ENCODE measurements at places on chromosomes 2 and 18.

- no peak overlapping the region for H3K4me3 ChIP-seq
- H3K27me3 ChIP-seq: no peaks in the 10 kb centered on the region
- no peak for DNase-seq
- H3K27ac ChIP-seq: no peak overlapping the region
- H3K36me3 ChIP-seq: 0 out of 2 replicates have a peak, but pooled peaks cover 2% of the 10 kb centered on the region
Observed at GRCh38 chr2:43462866-43463641, 132.8 kb downstream of the THADA start.

GRCh38 chr2:175861958-175862357 lies 140.1 kb downstream of the LNPK start:
- H3K27ac ChIP-seq: no peak overlapping the region
- no peak overlapping the region for H3K4me3 ChIP-seq
- DNase-seq: no peak
- no peaks in the 10 kb centered on the region for H3K4me1 ChIP-seq
- no peaks in the 10 kb centered on the region for H3K27me3 ChIP-seq
- no peaks in the 10 kb centered on the region for H3K36me3 ChIP-seq

GRCh38 chr2:1162768-1163584 lies 212.3 kb downstream of the SNTG2 start:
- no peak overlapping the region for H3K27ac ChIP-seq
- no peak for DNase-seq
- 0 out of 2 replicates have a peak, but pooled peaks cover 4% of the 10 kb centered on the region for H3K36me3 ChIP-seq
- no peaks in the 10 kb centered on the region for H3K4me1 ChIP-seq

DNA sequence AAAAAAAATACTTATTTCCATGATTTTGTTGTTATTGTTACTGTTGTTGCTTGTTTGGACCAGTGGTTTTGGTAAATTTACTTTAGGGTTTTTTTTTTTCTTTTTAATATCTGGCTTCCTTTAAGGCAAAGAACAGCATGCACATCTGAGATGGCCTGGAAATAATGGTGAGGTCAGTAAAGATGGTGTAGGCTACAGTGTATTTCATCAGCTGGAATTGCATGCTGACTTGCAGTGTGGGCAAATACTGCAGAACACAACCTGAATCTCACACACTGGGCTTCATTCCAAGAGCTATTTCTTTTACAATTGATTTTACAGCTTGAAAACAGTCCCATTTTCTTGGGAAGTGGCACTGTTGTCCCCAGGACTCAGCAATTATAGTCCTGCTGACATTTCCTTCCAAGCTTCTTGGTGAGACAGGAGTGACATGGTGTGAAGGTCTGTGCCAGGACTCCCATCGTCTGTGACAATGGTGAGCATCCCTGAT lies 376.1 kb upstream of the SOX11 start:
- DNase-seq: no peak
- H3K36me3 ChIP-seq: no peaks in the 10 kb centered on the region
- no peak overlapping the region for H3K4me3 ChIP-seq
- no peaks in the 10 kb centered on the region for H3K4me1 ChIP-seq
- no peaks in the 10 kb centered on the region for H3K27me3 ChIP-seq

- no peaks in the 10 kb centered on the region for H3K27me3 ChIP-seq
- no peak for DNase-seq
- H3K4me1 ChIP-seq: no peaks in the 10 kb centered on the region
- H3K27ac ChIP-seq: no peak overlapping the region
Observed at GRCh38 chr2:230947908-230948365, 22.9 kb upstream of the GPR55 start.

DNA sequence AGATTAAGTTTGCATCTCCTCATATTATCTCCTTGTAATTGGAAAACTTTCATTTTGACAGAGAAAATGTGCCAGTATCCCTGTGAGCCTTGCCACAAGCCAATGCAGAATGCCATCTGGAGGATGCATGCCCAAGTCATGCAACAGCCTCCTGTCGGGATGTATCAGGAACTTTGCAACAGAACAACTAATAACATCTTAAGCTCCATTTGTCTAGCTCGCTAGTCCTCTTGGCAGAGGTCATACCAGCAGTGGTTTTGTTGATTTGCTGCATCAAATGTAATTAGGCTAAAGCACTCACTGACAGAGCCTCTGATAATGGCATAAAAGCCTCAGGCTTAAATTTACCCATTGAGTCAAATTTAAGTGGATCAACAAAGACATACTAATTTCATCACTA lies 125.8 kb downstream of the UBE2E3 start:
- no peak overlapping the region for H3K4me3 ChIP-seq
- H3K36me3 ChIP-seq: no peaks in the 10 kb centered on the region
- no peaks in the 10 kb centered on the region for H3K27me3 ChIP-seq
- DNase-seq: no peak
- H3K27ac ChIP-seq: no peak overlapping the region

GRCh38 chr2:100733391-100734187 lies 86.3 kb upstream of the NPAS2 start:
- DNase-seq: no peak
- H3K4me3 ChIP-seq: no peak overlapping the region
- H3K27me3 ChIP-seq: no peaks in the 10 kb centered on the region
- no peaks in the 10 kb centered on the region for H3K36me3 ChIP-seq
- H3K27ac ChIP-seq: no peak overlapping the region
- peaks cover 3% of the 10 kb centered on the region for H3K4me1 ChIP-seq

DNA sequence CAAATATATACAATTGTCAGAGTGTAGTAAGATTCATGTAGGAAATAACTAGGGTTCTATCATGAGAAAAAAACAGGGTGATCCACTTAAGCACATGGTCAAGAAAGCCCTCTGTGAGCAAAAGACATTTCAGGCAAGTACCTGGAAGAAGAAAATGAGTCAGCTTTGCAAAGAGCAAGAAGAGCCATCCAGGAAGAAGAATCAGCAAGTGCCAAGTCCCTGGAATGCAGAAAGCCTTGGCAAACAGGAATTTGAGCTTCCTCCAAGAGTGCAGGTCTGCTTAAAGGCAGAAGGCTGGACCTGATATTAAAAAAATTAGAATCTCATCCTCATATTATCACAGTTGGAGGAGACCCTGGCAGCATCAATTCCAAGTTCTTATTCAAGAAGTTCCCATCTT lies 188.5 kb upstream of the CELF4 start:
- H3K27ac ChIP-seq: no peak overlapping the region
- no peak for DNase-seq
- no peak overlapping the region for H3K4me3 ChIP-seq

DNA sequence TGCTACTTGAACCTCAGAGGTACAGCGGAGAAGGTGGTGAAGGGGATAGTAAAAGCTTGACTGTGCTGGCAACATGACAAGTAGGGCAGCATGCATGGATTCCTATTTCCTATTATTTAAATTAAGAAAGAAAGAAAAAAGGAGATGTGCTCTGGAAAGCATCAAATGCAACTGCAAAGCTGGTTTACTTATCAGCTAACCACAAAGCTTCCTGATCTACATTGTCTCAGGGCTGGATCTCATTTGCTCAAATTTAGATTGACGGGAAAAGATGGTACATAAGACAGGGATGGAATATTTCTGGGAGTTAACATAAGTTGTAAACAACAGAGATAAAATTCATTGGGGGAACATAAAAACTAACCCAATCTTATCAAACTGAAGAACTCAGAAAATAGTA lies 178.0 kb downstream of the RIT2 start:
- H3K27ac ChIP-seq: no peak overlapping the region
- no peaks in the 10 kb centered on the region for H3K36me3 ChIP-seq
- DNase-seq: no peak
- no peaks in the 10 kb centered on the region for H3K4me1 ChIP-seq

DNA sequence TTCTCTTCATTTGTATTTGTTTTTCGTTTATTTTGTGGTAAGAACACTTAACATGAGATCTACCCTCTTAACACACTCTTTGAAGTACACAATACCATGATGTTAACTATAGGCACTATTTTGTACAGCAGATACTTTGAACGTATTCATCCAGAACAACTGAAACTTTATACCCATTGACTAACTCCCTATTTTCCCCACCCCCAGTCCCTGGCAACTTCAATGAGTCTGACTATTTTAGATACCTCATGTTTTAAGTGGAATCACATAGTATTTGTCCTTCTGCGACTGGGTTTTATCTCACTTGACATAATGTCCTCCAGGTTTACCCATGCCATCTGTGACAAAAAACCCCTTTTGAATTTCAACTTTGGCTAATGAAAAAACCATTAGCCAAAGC lies 356.3 kb upstream of the CDH20 start:
- DNase-seq: no peak
- H3K27me3 ChIP-seq: no peaks in the 10 kb centered on the region
- H3K4me1 ChIP-seq: no peaks in the 10 kb centered on the region
- H3K4me3 ChIP-seq: no peak overlapping the region
- no peaks in the 10 kb centered on the region for H3K36me3 ChIP-seq

DNA sequence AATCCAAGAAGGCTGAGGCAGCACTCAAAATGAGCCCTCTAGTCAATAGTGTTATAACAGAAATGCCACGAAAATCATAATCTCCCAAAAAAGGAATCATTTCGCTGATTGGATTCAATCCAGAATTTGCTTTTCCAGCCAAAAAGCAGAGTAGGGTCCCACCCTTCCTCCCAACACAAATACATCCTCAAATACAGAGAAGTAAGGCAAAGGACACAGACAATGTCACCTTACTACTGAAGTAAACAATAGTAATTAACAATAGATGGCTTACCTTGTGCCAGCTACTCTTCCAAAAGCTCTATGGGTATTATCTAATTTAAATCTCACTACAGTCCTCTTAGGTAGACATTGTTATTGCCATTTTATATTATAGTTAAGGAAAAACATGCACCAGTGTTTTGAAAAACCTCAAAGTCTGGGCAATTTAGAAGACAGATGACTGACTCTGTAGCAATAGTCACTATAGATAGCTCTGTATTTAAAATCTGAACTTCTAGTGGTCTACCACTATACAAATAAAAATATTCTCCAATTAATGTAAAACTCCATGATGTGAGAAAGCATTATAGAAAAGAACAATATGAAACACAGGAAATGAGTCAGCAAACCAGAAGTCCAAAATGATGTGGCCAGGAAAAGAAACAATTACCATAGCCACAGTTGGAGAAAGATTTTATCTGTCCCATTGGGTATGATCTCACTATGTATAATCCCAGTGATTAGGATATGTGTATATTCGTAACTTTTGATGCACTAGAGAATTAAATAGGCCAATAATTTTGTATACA lies 305.0 kb upstream of the ERBB4 start:
- no peak overlapping the region for H3K4me3 ChIP-seq
- no peak overlapping the region for H3K27ac ChIP-seq
- no peaks in the 10 kb centered on the region for H3K27me3 ChIP-seq
- H3K4me1 ChIP-seq: no peaks in the 10 kb centered on the region

- H3K27ac ChIP-seq: no peak overlapping the region
- H3K4me3 ChIP-seq: no peak overlapping the region
- H3K27me3 ChIP-seq: no peaks in the 10 kb centered on the region
- H3K4me1 ChIP-seq: peaks cover 2% of the 10 kb centered on the region
- no peak for DNase-seq
Observed at GRCh38 chr2:33476793-33477190, 343 bp downstream of the RASGRP3 start.

DNA sequence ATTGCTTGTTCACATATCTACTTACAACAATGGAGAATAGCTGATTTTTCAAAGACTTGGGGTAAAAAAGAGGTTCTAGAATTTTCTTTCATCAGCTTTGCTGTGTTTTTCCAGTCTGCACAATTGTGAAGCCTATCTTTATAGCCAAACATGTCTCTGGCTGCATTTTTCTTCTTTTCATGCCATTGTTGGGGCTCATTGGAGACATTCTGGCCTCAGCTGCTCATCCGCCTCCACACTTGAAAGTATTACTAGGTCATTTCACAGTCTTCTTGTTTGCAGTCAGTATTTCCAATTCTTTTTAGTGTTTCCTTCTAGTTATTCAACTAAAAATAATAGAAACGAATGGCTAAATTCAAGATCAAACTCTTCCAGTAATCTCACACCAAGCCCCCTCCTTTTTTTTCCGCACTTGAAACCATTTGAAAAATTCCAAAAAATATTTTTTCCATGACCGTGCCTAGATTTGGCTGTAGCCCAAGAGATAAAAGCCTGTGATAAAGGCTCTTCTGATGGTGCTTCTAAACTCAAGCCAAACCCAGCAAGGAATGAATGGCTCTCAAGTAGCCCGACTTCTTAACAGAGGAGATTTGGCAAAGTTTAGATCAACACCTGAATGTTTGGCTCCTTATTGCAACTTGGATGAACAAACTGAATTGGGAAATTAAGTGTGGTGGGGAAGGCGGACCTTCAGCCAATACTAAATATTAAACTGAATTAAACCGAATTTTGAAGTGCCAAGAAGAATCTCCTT lies 103.4 kb downstream of the NRP2 start:
- DNase-seq: no peak
- H3K36me3 ChIP-seq: no peaks in the 10 kb centered on the region
- H3K27me3 ChIP-seq: no peaks in the 10 kb centered on the region
- H3K4me1 ChIP-seq: no peaks in the 10 kb centered on the region
- no peak overlapping the region for H3K27ac ChIP-seq

- peaks cover 9% of the 10 kb centered on the region for H3K4me1 ChIP-seq
- no peaks in the 10 kb centered on the region for H3K27me3 ChIP-seq
- no peak for DNase-seq
- H3K4me3 ChIP-seq: no peak overlapping the region
Observed at GRCh38 chr18:74624466-74624865, 26.8 kb downstream of the ZNF407 start.

DNA sequence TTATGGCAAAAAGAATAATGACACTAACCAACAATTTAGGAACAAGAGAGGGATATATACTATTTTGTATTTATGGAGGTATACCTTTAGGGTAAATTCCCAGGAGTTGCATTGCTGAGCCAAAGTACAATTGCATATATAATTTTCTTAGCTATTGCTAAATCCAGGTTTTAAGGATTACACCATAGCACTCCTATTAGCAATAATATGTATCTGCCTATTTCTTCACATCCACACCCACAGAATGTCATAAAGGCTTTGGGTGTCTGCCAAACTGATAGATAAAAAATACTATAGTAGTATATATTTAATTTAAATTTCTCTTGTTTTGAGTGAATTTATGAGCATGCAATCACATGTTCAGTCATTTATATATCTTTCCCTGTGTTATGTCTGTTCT lies 11.5 kb upstream of the SERPINB13 start:
- H3K36me3 ChIP-seq: no peaks in the 10 kb centered on the region
- no peaks in the 10 kb centered on the region for H3K4me1 ChIP-seq
- DNase-seq: no peak
- H3K4me3 ChIP-seq: no peak overlapping the region
- no peaks in the 10 kb centered on the region for H3K27me3 ChIP-seq

DNA sequence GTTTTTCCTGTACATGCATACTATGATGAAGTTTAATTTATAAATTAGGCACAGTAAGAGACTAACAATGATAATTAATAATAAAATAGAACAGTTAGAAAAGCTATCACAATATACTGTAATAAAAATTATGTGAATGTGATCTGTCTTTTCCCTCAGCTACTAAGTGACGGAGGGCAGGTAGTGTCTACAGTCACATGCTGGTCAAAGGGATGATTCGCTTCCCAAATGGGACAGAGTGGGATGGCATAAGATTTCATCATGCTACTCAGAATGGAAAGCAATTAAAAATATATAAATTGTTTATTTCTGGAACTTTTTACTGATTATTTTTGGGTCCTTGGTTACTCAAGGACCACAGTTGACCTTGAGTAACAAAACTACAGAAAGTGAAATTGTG lies 71.5 kb downstream of the DAW1 start:
- no peak overlapping the region for H3K4me3 ChIP-seq
- H3K4me1 ChIP-seq: peaks cover 2% of the 10 kb centered on the region
- no peaks in the 10 kb centered on the region for H3K27me3 ChIP-seq
- H3K27ac ChIP-seq: no peak overlapping the region
- H3K36me3 ChIP-seq: no peaks in the 10 kb centered on the region
